ENCODE measurements at places on chromosomes 2 and 18.

DNA sequence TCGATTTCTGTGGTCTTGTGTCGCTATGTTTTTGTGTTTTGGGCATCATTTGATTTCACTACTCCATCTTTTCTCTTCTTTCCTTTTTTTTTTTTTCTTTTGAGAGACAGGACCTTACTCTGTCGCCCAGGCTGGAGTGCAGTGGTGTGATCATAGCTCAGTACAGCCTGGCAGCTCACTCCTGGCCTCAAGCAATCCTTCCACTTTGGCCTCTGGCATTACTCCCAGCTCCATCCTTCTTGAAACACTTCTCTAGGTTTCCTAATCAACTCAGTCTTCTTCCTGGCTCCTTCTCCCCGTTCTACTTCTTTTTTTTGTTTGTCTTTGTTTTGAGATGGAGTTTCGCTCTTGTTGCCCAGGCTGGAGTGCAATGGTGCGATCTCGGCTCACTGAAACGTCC is 26.5 kb downstream of the TCF23 start:
- no peak for DNase-seq

DNA sequence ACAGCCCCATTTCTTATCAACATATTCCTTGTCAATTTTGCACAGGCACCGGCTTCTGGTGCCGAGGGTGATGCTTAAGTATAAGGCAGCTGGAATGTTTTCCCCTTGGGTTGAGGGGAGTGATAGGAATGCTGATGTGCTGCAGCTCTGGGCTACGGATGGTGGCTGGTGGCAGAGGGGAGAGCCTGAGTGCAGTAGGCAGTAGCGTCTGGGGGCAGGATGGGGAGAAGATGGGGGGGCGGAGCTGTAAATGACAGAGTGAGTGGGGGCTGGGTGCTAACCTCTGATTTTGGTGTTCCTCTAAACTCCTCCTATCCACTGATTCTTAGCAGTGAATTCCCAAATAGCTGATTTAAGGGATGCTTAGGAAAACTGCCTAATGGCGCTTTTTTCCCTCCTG is 20.7 kb downstream of the TMEM178A start:
- DNase-seq: no peak

GRCh38 chr2:23480957-23481797 is 96.2 kb downstream of the KLHL29 start:
- DNase-seq: no peak

DNA sequence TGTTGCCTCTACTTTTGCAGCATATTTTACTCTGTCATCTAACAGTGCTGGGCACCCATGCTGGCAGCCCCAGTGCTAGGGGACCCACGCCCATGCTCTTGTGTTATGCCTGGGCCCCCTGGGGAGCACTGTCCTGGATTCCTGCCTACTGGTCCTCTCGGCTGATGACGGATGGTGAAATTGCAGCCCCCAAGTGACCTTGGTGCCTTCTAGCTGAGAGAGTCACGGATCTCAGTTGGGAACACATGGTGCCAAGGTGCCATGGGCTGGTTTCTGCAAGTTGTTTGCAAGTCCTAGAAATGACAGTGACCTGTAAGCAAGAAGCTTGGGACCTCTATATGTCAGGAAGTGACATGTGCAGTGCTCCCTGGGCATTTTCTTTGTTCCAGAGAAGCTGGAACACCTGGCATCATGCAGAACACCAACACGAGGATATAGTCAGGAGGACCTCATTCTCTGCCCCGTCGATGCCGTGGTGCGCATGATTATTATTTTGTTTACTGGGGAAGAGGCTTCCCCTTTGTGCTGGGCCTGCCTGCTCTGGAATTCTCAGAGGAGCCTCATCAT is 187.6 kb downstream of the LDLRAD4 start:
- DNase-seq: no peak

Measured in activated naive CD4-positive, alpha-beta T cell treated with Interleukin-2 at 50 U/mL for 16 hours (primary cell).